Fibroblast of upper back skin (primary cell): ENCODE measurements at places on chromosomes 1 and 21.

DNA sequence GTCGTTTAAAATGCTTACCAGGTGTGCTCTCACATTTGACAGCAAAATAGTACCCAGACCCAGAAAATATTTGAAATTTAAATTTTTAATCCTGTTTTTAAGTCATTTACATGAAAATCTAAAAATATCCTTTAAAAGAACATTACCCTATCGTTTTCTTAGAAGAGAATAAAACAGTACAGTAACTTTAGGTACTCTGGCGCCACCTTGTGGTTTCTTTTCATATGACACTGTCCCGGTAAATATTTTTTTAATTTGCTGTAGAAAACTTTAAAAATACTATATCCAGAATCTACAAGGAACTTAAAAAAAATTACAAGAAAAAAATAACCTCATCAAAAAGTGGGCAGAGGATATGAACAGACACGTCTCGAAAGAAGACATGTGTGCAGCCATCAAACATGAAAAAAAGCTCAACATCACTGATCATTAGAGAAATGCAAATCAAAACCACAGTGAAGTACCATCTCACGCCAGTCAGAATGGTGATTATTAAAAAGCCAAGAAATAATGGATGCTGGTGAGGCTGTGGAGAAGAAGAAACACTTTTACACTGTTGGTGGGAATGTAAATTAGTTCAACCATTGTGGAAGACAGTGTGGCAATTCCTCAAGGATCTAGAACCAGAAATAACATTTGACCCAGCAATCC lies 129.2 kb downstream of the RGS21 start:
- peak; percentile 56 for DNase-seq

DNA sequence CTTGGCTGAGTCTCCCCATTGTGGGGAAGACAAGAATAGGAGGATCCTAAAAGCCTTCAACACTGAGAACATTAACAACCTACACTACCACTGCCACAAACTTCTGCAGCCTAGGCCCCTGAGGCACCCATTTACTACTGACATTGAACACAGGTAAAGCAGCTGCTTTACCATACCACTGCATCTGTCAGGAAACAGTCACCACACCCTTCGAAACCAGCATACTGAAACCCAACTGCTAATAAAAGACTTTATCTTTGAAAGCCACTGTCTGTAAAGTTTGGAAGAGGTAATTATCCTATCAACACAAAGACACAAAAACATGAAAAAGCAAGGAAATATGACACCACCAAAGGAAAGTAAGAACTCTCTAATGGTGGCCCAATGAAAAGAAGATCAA lies 7.4 kb downstream of the IFNAR1 start:
- DNase-seq, result no peak

GRCh38 chr1:165508291-165508690 lies 35.5 kb upstream of the LRRC52 start:
- no peak for DNase-seq

GRCh38 chr1:35298464-35298863 lies 30.0 kb downstream of the ZMYM4 start:
- DNase-seq, result peak; percentile 40

GRCh38 chr1:47618830-47619229 lies 181.0 kb downstream of the FOXD2 start:
- DNase-seq, result no peak

DNA sequence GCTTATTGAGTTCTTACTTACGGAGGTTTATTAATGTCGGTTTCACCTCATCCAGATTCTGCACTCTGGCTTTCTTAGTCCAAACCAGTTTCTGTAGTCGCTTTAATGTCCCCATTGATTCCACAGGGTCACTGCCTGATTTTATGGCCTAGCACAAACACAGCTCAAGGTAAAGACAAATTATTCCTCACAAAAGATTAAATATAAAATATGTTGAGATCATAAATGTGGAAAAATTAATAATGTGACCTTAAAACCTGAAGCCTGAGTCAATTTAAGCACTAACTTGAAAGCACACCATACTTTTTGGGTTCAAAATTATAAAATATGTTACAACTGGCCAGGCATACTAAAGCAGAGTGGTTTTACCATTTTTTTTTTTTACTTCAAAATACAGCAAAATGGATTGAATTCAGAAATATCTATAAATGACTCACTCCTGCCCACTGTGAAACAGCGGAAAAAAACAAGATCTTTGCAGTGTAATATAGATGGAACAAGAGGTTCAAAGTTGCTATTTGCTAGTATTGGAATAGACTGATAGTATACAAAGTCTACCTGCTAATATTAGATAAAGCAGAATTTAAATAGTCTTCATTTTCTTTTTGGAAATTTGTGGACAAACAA lies 37.6 kb upstream of the SAMSN1 start:
- no peak for DNase-seq

DNA sequence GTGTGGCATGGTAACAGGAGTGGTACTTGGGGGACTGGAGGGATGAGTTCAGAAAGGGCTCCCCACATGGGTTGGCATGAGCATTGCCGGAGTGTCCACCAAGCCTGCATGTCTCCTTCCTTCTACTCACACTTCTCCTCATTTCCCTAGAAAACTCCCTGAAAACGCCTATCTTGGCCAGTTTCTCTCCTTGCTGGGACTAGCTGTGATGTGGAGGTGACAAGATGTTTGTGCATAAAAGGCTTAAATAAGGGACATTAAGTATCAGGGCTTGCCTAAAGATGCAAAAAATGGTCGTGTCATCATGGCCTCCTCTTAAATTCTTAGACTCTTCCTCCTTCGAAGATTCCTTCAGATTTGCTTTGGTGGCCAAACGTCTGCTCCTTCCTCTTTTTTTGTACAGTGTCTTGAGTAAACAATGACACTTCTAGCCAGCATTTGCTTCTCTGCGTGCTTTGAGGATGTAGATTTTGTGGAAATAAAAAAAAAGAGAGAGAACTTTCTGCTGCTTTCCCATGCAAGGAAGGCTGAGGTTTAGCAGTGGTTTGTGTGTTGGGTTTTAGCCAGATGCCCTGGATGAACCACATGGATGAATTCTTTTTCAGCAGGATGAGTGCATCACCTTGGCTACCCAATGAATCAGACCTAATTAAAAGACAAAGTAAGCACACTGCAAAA lies 239.1 kb upstream of the IRF2BP2 start:
- DNase-seq, result peak; percentile 89

- DNase-seq, result no peak
These were observed 37.5 kb upstream of the LRRC53 start for GRCh38 chr1:74549932-74550331.

- DNase-seq, result no peak
These were observed 38.0 kb upstream of the DESI2 start for GRCh38 chr1:244614879-244615278.

DNA sequence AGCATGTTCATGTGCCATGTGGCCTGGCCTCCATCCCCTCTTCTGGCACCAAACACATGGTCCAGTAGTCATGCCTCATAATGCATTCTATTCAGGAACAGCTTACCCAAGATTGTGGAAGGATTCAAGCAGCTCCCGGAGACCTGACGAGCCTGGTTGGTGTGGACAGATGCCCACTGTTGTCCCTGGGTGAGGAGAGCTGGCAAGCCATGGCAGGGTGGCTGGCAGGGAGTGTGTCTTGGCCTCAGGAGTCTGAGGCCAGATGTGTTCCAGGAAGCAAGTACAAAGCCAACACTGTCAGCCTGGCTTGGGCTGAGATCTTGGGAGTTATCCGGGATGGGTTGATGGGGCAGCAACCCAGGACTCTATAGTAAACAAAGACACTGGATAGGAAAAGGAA lies 7.3 kb upstream of the FABP3 start:
- DNase-seq, result no peak

GRCh38 chr1:97091263-97091662 lies 369.7 kb downstream of the PTBP2 start:
- DNase-seq, result no peak

GRCh38 chr1:155941845-155942531 lies 550 bp downstream of the RXFP4 start:
- DNase-seq, result no peak

- DNase-seq, result peak; percentile 42
These were observed 10.1 kb upstream of the ABCA4 start for GRCh38 chr1:94130851-94131595.

DNA sequence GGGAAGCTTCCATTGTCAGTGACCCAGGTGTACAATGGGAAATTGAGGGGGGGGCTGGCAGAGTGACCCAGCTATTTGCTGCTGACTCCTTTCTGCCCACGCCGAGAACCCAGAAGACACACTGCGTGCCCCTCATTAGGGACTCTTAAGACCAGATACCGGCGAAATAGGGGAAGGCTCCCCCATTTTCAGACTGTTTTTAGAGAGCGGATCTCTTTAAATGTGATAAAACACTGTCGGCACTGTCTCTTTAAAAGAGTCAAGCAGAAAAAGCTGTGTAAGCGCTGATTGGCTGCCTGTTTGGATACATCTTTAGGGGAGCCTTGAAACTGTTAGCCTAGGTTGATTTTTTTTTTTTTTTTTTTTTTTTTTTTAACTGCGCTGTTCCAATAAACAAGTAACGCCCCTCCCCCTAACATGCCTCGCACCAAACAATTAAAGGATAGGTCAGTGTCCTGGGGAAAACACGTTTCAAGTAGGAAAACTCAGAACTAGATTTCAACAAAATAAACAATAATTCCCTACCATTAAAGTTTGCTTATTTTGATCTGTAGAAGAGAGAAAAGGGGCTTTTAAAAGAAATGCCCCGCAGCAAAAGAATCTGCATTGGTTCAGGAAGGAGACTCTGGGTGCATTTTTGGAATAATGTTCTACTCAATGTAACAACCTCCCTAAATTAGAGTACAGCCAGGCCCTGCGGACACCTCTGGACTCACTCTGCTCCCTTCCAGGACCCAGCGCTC lies 1.4 kb upstream of the SSBP3 start:
- peak; percentile 93 for DNase-seq

DNA sequence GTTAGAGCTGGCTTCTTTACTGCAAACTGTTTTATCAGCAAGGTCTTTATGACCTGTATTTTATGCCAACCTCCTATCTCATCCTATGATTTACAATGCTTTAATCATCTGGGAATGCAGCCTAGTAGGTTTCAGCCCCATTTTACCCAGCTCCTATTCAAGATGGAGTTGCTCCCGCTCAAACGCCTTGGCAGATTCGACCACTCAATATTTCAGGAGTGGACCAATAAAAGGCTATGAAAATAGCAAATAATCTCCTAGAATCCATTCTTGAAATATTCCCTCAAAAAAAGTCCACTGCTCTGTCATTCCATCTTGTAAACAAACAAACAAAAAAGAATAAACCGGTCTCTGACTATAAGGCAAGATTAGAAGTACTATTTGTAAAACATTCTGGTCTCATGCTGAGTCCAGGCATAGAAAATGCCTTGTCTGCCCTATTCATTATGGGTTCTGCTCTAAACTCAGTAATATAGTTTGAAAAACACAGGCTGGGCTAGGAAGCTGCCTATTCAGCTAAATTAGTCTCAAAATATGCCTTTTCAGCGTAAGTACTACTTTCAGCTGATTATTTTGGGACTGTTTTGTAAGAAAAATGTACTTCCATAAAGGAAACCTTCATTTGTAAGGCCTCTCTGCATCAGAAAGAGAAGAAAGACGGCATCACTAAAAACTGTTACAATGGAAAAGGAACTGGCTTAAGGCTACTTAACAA lies 53.0 kb downstream of the TBX19 start:
- DNase-seq, result no peak

GRCh38 chr21:36472377-36472776 lies 7.5 kb downstream of the CLDN14 start:
- DNase-seq, result no peak

- DNase-seq, result peak; percentile 64
These were observed 120.7 kb downstream of the CNIH3 start for GRCh38 chr1:224736619-224737352.

- peak; percentile 27 for DNase-seq
These were observed 7.4 kb downstream of the PIK3C2B start for GRCh38 chr1:204487256-204487615.

DNA sequence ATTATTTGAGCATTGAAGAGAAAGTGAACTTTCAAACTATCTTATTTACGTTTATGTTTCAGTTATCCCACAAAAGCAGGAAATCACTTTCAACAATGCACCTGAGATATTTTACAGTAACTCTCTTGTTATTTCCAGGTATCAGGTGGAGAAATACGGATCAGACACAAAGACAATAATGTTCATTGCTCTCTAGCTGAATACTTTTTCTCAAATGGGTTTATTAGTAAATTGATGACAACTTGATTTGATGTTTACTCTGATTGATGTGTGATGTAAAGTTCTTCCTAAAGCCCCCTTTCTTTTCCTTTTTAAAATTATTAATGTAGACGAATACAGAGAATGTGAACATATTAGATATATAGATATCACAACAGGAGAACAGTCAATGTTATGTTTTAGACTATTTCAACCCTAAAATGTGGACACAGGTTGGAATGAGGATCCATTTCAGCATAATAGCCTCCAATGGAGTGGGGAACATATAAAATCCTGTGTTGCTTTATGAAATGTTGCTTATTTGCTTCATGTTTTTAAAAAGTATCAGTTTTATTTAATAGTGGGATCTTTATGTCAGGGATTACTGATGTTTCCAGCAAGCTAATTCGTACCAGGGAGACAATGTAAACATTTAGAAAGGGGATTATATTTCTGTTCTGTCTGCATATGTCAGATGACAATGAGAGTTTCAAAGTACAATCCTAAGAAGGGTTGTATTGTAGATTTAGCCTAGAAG lies 1522.3 kb upstream of the TPTE start:
- DNase-seq, result no peak

GRCh38 chr1:59077466-59078069 lies 219.3 kb upstream of the FGGY start:
- DNase-seq, result no peak

DNA sequence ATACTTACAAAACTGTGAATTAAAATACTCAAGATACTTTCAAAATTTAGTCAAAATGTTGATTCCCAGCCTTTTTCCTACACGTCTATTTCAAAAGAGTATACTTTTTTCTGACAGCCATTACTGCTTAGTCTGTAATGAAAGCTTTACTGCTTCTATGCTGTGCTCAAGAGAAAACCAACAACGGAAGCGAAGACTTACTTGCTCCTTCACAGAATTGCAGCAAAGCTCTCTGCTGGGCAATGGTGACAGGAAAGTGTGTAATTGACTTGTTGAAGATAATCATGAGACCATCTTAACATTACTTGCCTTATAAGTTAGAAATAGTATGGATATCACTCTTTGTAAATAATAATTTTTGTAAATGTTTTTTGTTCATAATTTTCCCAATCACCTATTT lies 1.7 kb upstream of the DYNLT5 start:
- no peak for DNase-seq

GRCh38 chr21:35284199-35284598 lies 235.1 kb upstream of the RUNX1 start:
- DNase-seq, result no peak

DNA sequence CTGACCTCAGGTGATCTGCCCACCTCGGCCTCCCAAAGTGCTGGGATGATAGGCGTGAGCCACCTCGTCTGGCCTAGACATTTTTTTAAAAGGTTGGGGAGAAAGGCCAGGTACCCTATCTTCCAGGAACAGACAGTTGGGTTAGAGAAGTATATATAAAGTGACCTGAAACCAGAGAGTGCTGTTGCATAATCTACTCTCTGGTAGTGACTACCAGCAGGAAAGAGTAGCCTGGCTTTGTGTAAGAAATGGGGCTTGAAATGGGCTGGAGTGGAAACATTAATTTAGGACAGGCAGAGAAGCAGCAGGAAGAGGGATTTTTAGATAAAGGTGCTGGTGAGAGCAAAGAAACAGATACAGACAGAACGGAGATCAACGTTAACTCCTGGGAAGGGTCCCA lies 125.8 kb upstream of the HOOK1 start:
- DNase-seq, result no peak
